ENCODE measurements at places on chromosomes 4 and X. TPM values are rescaled to one million over a fixed set of nuclear protein-coding genes. Genes with fewer than 3 reads are reported as not detected.
A peak's percentile ranks its signal among the peaks of the same experiment; 100 is the strongest.

GRCh38 chr4:185202984-185203485 lies 765 bp downstream of the CFAP97 start:
- DNase-seq, result peak; percentile 36

Gene SHROOM4
- 0.12 TPM for total RNA-seq

DNA sequence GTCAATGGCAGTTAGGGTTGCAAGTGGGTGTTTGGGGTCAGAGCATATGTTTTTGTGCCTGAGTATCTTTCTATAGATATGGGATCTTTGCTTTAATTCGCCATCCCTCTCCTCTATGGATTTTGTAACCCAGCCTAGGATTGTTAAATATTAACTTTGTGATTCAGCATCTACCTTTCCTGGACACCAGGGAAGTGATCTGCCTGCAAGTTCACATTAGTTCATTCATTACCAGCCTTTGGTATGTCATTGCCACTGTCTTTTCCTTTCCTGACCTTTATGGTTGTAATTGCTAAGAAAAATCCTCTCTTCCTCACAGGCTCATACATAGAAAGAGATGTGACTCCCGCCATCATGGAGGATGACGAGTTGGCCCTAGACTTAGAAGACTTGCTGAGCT lies 73.8 kb downstream of the KIT start:
- no peak for DNase-seq

DNA sequence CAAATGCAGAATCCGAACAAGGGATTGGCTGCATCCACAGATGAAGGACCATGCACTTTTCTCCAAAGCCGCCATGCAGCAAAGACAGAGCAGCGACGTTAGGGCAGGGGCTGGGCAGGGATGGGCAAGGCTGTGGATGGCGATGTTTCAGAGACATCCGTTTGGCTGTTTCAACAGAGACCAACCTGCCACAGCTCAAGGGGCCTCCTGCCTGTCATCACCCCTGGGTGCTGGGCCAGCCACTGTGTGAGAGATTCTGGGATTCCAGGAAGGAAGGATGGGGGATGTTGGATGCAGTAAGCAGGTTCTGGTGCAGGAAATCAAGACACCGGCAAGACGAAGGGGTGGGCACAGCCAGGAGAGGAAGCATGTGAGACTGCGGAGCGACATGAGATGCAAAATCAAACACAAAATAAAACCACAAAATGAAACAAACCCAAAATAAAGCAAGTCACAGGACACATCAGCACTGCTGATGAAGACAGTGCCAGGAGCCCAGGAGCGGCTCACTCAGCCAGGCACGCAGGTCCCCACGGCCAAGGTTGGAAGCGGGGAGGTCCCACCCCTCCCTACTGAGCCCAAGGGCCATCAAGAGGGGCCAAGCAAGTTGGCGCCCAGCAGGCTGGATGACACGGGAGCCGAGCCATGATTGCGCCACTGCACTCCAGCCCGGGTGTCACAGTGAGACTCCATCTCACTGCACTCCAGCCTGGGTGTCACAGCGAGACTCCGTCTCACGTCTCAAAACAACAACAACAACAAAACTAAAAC lies 68.1 kb downstream of the FAM53A start:
- no peak for DNase-seq

DNA sequence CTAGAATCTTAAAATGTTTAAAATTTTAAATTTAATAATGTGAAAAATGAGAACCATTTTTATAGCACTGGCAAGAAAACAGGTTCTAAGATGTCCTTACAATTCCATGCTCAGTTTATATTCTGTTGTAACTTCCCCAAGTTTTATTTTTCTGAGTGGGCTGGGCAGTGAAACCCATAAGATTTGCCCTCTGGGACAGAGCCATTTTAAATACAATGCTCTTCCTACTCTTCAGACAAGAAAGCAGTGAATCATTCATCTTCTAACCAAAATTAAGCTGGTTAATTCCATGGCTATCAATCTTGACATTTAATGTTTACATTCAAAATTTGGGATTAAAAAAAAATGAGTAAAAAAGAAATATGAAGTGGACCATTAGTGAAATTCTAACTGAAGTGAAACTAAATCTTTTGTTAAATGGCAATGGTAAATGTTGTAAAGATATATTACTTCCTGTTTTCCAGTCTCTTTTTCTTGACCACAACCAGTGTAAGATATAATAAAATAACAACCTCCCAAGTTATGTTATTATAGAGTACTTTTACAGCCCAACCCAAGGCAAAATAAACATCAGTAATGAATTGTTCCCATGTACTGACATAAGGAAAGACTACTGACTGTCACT lies 37.2 kb upstream of the PTPN13 start:
- peak; percentile 34 for DNase-seq

Gene SCRG1
- not detected for total RNA-seq

DNA sequence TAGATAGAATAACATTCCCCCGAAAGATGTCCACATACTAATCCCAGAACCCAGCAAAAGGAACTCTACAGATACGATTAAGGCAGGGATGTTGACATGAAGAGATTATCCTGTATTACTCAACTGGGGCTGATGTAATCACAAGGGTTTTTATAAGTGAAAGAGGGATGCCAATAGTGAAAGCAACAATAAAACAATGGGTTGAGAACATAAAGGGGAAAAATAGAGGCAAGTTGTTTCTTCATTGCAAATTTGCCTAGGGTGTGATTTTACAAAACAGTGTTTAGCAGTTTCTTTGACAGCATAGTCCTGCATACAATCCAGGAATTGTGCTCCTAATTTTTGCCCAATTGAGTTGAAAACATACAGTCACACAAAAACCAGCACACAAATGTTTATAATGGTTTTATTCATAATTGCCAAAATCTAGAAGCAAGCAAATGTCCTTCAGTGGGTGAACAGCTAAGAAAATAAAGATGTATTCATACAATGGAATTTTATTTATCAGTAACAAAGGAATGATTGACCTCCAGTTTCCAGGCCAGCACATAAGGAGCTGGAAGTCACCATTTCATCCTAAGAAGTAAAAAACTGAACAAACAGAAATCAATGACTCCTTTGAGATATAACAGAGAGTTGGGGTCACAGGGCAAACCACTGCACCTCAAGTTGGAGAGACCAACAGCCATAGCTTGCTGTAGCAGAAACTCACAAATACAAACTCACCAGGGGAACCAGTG lies 107.2 kb downstream of the CENPC start:
- DNase-seq, result peak; percentile 82

GRCh38 chr4:17578482-17578891 lies 1.5 kb downstream of the LAP3 start:
- no peak for DNase-seq

GRCh38 chrX:98111684-98112083 lies 1228.0 kb downstream of the RPA4 start:
- no peak for DNase-seq

GRCh38 chrX:80755174-80755573 lies 54.5 kb downstream of the BRWD3 start:
- no peak for DNase-seq

Gene WDR17
- 1.5 TPM for total RNA-seq

Gene CT45A3
- not detected for total RNA-seq

DNA sequence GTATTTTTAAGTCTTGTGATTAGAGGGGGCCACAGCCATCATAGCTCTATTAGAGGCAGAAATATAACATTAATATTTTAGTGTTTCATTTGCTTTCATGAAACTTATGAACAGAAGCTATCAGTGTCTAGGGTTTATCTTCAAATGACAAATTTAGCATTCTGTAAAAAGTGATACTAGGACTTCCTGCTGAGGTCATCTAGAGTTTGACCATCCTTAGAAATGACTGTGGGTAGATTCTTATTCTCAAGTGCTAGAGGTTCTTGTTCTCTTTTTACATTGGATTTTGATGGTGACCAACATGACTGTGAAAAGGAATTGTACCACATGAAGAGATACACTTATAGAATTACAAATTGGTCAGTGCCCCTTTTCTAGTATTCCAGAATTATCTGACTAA lies 568.6 kb downstream of the RPA4 start:
- no peak for DNase-seq

Gene TLR8
- not detected for total RNA-seq

Gene RRH
- total RNA-seq, result not detected

DNA sequence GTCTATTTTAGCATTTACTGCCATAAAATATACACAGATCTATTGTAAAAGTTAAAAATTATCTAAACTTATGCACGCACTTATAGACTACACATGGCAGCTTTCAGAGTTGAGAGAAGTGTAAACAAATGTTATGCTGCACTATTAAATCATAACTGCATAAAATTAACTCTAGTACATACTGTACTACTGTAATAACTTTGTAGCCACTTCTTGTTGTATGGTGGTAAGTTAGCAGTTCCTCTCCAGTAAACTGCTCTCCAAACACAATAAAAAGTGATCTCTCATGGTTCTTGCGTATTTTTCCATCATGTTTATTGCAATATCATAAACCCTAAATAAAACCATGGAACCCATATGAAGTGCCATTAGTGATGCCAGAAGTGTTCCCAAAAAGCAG lies 9.6 kb downstream of the DDX60 start:
- no peak for DNase-seq

Gene TLR10
- total RNA-seq, result not detected

DNA sequence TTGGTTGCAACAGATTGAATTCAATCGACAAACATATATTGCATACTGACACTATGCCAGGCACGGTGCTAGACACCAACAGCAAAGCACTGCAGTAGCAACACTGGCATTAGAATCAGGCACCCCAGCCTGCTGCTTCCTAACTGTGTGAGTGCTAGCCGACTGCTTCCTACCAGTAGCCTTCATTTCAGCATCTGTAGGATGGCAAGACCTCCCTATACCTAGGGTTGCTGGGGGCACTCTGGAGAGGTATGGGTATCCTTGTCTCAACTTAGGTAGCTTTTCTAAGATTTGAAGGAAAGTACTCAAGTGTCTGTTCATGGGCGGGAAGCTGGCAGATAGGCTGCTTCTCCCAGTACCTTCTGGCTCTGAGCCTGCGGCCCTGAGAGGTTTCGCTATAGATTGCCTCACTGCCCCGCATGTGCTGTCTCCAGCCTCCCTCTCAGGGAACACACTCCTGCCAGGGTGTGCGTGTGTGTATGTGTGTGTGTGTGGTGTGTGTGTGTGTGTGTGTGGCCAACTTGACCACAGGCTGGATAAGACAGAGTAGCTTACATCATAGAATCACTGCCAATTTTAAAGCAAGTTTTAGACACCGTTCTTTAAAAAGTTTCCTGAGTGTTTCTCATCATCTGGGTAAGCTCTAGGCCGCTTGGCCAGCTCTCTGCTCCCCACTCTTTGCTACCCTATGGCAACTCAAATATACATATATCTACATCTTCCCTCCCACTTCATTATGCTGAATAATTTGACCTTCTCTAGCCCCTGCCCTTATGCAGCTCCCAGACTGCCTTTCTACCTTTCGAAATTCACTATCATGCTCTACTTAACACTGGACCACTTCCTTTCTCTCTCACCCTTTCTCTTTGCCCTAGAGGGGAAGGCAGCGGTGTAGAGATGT lies 97.0 kb upstream of the PJA1 start:
- DNase-seq, result peak; percentile 42

- DNase-seq, result no peak
Observed at GRCh38 chr4:82711158-82711785, 87.3 kb downstream of the SCD5 start.

- DNase-seq, result no peak
Observed at GRCh38 chrX:69279234-69279633, 114.0 kb upstream of the PJA1 start.

- DNase-seq, result no peak
Observed at GRCh38 chr4:48431401-48431800, 51.7 kb upstream of the SLC10A4 start.

- DNase-seq, result no peak
Observed at GRCh38 chr4:99647071-99647470, 10.6 kb downstream of the C4orf54 start.

DNA sequence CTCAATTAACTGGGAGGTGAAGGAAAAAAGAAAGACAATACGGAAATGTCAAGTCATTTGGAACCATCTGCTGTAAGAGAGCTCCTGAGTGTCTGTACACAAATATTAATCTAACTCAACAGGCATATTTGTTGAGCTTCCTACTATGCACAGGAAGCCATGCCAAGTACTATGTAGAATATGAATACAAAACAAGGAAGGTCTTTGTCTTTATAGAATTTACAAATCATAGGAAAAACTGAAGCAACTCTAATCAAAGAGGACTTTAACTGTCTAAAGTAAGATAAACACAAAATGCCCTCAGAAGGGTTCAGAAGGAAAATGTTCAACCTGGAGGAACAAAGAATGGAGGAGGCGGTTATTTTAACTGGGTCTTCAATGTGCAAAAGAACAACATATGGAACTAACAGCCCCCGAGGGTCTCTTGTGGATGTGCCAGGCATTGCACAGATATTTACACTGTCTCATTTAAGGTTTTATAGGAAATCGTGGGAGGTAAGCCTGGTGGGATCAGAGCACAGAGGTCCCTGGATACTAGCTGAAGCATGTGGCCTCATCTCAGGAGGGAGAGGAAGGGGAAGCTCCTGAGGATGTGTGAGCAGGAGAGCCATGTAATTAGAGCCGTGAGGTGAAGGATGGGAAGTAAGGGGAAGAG lies 5.8 kb downstream of the FAM114A1 start:
- DNase-seq, result no peak

DNA sequence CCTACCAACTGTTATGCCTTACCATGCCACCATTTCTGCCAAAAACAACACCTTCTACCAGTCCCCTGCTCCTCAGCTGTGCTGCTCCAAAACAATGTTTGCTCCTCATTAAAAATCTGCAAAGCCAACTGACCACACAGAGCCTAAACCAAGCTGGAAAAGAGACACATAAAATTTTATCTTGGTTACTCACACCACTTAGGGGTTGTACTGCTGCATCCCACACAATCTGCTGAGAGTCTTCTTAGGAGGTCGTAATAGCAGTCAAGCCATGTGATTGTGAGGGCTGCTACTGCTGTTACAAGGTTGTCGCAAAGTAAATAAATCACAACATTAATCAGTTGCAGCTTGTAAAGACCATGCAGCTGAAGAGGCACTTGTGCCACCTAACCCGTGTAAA lies 607.4 kb upstream of the FAM241A start:
- DNase-seq, result no peak

GRCh38 chr4:185846505-185847150 lies 34.6 kb upstream of the SORBS2 start:
- DNase-seq, result peak; percentile 19

- DNase-seq, result no peak
Observed at GRCh38 chr4:54227256-54228055, 1.6 kb upstream of the PDGFRA start.

- no peak for DNase-seq
Observed at GRCh38 chrX:136021903-136022302, 36.7 kb downstream of the SLC9A6 start.

GRCh38 chrX:43835559-43835958 lies 46.7 kb downstream of the MAOB start:
- no peak for DNase-seq

Gene PAGE3
- total RNA-seq, result not detected

DNA sequence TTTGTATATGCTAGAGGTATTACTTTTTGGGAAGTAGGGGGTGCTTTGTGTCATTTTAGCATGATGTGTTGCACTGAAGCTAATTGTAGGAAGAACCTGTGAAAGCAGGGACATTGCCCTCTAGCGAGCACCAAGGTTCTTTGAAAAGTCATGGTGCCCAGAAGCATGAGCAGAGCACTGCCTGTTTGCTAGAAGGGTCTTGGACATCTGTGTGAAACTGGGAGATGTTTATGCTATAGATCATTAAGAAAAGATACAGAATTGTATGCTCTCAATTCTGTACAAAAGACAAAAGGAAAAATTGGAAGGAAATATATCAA lies 14.7 kb downstream of the GRPR start:
- DNase-seq, result peak; percentile 12

- DNase-seq, result no peak
Observed at GRCh38 chr4:27985522-27985921, 1124.9 kb downstream of the STIM2 start.

Measured in MCF 10A (cell line).